ENCODE measurements at places on chromosomes 6 and 20.

GRCh38 chr6:133743621-133744020 is 145.3 kb upstream of the TCF21 start:
- DNase-seq = no peak

DNA sequence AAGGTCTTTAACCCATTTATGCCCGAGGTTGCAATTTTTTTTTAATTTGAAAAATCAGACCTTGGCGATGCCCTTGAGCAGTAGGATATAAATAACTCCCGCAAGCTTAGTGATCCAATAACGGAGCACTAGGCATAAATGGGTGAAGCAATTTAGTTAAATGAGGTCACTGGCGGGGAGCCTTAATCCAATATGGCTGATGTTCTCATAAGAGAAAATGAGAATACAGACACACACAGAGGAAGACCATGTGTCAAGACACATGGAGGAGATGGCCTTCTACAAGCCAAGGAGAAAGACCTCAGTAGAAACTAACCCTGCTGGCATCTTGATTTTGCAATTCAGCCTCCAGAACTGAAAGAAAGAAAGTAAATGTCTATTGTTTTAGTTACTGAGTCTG is 735 bp downstream of the SIRPG start:
- no peak for DNase-seq

DNA sequence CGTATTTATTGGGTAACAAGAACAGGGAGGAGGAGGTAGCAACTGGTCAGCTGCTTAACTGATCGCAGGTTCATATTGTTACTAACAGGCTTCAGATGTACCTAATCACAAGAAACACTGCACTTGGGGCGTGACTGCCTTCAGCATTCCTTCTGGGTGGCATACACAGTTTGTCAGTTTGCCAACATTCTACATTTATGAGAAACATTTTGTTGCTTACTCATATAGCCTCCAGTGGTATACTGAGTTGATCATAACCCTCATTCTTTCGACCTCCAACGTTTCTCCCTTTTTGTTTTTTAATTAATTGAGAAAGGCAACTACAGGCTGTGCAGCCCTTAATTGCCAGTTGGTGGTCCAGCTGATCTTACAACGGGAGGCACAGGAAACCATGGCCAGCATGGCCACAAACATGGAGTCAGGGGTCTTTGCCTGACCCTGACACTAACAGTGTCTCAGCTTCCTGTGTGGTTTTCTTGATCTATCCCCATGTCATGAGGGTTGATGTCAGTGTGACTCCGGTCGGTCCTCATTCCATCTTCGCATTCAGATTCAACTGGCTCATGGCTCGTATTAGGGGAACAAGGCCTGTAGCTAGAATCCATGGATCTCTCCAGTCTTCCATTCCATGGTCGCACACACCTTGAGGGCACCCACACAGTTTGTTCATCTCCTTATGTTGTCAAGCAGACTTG is 9.4 kb downstream of the EPB41L2 start:
- DNase-seq = no peak

DNA sequence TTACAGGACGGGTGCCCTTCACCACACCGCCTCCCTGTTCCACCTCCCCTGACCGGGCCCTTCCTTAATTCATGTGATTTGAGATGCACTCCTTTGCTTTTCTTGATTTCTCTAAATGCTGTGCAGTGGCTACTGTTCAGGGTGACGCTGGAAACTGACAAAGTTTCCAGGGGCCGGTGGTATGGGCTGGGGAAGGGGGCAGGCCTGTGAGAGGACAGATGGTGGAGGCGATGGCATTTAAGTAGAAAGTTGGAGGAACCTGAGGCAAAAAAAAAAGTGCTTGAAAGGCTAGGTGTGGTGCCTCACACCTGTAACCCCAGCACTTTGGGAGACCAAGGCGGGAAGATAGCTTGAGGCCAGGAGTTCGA is 121.6 kb upstream of the RNF24 start:
- no peak for DNase-seq

DNA sequence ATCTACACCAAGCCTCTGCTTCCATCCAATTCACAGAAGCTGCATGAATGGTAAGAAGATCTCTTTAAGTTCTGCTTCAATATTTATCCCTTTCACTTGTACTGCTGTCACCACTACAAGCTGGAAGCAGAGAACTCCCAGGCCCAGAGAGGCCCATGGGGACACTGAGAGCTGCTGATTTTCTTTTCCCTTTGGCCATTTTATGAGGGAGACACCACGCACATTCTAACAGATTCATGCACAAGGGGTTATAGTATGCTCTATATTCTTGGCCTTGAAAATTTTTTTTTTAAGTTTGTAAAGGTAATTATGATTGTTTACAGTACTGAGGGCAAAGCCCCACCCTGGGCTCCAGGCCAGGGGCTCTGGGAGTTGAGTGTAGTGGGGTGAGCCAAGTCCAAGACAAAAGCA is 88.4 kb downstream of the MYB start:
- DNase-seq = no peak

DNA sequence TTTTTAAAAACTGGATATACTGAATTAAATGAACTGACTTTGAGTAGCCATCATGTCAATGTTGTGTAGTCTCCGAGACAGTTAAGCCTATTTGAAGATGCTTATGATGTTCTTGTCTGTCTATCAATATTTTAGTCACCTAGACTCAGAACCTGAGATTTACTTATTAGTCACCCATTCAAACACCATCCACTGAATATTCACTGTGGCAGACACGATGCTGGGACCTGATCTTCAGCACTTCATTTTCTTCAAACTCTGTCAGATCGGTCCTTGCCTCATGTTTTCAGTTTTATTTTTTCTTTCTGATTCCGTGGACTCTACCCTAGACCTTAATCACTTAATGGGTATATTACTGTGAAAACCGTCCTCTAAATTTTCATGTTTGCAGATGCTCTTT is 123.7 kb upstream of the MCHR2 start:
- DNase-seq = no peak

- no peak for DNase-seq
These were observed 41.5 kb downstream of the GRIK2 start for GRCh38 chr6:101435038-101435437.

- no peak for DNase-seq
These were observed 749.7 kb downstream of the MAFB start for GRCh38 chr20:39939241-39939865.

Measured in esophagus squamous epithelium (tissue), 5 donors.